ENCODE measurements at places on chromosomes 13 and 19. TPM values are rescaled to one million over a fixed set of nuclear protein-coding genes. Genes with fewer than 3 reads are reported as not detected.

GRCh38 chr13:53064731-53065130 lies 36.1 kb downstream of the OLFM4 start:
- no peak for DNase-seq
- no peak overlapping the region for H3K27ac ChIP-seq
- H3K27me3 ChIP-seq: no peaks in the 10 kb centered on the region
- no peaks in the 10 kb centered on the region for H3K36me3 ChIP-seq
- no peak overlapping the region for H3K4me3 ChIP-seq
- no peaks in the 10 kb centered on the region for H3K4me1 ChIP-seq

DNA sequence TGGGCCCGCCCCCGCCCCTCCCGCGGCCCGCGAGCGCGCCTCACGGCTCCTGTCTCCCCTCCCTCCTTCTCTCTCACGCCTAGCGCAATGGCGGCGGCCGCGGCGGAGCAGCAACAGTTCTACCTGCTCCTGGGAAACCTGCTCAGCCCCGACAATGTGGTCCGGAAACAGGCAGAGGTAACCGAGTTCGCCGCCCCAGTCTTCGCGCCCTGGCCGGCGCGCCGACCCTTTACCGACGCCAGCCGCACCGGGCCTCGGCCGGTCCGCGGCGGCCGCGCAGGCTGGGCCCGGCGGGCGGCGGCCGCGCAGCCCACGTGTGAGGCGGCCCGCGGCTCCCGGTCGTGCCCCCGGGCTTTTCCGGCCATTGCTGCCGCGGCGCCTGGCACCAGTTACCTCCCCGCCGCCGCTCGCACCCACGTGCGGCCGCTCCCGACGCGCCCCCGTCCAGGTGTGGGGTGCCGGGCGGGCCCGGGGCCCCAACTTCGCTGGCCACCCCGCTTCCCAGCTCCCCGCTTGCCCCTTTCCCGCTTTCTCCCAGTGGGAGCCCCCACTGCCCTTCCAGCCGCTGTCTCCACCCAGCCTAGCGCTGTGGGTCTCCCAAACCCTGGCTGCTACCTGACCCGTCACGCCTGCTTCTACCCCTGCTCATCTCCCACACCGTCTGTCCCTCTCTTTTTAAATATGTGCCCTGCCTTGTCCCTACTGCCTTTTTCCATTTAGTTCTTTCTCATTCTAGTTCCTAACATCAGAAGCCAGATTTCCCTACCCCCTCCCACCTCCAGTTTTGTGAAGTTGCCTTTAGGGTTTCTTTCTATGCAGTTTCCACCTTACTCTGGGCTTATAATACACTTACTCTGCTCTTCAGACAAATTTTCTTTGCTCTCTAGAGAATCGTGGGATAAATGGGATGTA lies 23.4 kb downstream of the IPO5 start:
- H3K27me3 ChIP-seq: peaks cover 1% of the 10 kb centered on the region
- H3K36me3 ChIP-seq: peaks cover 18% of the 10 kb centered on the region
- peak overlapping the region; percentile 99 for H3K4me3 ChIP-seq
- no peak for DNase-seq
- H3K27ac ChIP-seq: peak overlapping the region; percentile 94

DNA sequence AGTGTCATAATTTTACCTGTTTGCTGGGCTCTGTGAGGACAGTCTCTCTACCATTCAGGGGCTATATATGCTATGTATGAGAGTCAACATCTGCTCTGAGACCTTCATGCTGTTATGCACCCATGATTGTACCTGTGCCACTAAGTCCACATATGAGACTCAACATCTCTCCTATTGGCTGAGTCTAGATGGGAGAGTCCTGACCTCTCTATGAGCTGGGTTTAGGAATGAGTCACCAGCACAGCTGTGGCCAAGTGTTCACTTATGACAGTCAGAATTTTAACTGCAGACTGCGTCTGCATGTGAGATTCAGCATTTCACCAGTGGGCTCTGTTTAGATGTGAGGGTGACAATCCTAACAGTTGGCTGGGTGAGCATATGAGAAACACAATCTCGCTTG lies 49.5 kb downstream of the ZNF729 start:
- DNase-seq: no peak
- H3K27me3 ChIP-seq: no peaks in the 10 kb centered on the region
- no peak overlapping the region for H3K4me3 ChIP-seq
- H3K27ac ChIP-seq: no peak overlapping the region
- no peaks in the 10 kb centered on the region for H3K4me1 ChIP-seq
- no peaks in the 10 kb centered on the region for H3K36me3 ChIP-seq

The KCTD4 gene
- not detected for total RNA-seq

- H3K27ac ChIP-seq: no peak overlapping the region
- no peak for DNase-seq
- H3K27me3 ChIP-seq: no peaks in the 10 kb centered on the region
- no peaks in the 10 kb centered on the region for H3K4me1 ChIP-seq
These were observed 28.8 kb downstream of the ZNF91 start for GRCh38 chr19:23366437-23366836.

The ZNF708 gene
- total RNA-seq: 9.2 TPM

- H3K36me3 ChIP-seq: no peaks in the 10 kb centered on the region
- no peak for DNase-seq
- H3K27ac ChIP-seq: no peak overlapping the region
- H3K27me3 ChIP-seq: no peaks in the 10 kb centered on the region
These were observed 517.4 kb downstream of the RFC3 start for GRCh38 chr13:34335014-34336007.

The ATP4A gene
- total RNA-seq: not detected

- no peak for DNase-seq
- H3K27me3 ChIP-seq: no peaks in the 10 kb centered on the region
- peaks cover 18% of the 10 kb centered on the region for H3K4me1 ChIP-seq
- H3K27ac ChIP-seq: no peak overlapping the region
- no peaks in the 10 kb centered on the region for H3K36me3 ChIP-seq
These were observed 7.4 kb downstream of the B3GNT3 start for GRCh38 chr19:17802137-17802858.

Data from activated CD8-positive, alpha-beta T cell treated with anti-CD3 and anti-CD28 coated beads for 36 hours (primary cell).